ENCODE measurements at places on chromosomes 5 and 9.

GRCh38 chr5:14873093-14873492 lies 1.5 kb upstream of the ANKH start:
- DNase-seq, result no peak

DNA sequence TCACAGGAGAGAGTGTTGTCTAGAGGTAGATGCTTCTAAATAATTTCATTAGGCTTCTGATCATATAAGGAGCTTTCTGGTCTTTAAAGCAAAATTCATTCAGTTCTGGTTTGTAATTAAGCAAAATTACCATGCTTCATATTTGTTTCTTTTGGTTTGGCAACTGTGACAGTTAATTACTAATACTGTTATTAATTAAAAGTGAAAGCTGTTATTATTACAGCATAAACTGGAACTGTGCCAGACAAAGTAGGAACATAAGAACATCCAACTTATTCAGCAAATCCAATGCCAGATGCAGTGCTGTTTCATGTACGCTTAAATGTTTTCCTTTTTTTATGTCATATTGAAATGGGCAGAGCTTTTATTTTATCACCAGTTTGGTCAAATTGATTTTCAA lies 70.4 kb upstream of the DAB2 start:
- no peak for DNase-seq

DNA sequence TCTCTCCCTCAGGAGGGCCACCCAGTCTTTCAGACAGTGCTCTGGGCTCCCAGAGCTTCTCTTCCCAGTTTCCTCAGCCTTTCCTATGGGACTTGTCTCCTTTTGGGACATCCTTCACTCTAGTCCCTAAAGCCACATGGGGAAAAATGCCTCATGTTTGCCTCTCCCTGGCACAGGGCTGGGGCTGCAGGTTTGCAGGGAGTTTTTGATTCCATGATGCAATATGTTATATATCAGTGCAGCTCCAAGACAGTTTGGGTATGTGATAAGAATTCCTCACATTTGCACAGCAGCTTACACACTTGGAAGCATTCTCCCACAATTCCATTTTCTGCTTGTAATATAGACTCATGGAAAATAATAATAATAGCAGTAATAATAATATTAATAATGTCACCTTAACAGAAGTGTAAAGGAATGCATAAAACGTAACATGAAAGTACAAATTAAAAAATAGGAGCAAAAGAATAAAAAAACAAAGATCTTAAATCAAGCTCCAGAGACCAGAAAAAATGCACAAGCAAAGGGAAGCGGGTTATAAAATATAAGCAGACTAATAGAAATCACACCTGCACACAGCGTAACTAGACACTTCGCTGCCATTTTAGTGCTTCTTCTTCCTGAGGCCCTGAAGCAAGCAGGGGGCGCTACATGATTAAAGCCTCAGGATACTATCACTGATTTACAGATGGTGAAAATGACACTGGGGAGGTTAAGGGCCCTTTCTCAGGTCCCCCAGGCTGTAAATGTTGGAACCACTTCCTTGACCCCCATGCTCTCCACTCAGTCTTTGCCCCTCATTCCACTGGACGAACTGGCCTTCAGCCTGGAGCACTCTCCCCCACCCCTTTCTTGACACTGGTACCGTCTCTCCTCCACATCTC lies 70.0 kb upstream of the IL17B start:
- DNase-seq, result no peak

GRCh38 chr5:151897896-151898295 lies 26.8 kb downstream of the GLRA1 start:
- DNase-seq, result no peak

DNA sequence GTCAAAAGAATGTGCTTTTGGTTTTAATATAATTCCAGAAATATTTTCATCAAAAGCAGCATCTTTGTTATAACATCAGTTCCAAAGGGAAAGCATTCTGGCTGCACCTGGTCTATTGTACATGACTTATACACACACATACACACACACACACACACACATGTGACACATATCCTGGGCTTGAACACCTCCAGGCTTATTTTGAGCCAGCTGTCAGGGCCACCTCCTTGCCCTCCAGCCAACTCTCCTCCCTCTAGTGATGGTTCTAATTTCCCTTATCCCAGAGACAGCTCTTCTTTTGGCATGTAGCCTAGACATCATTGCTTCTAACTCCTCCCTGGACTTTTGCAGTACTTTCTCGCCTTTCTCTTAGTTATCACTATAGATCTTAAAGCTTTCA lies 115.0 kb downstream of the PIK3R1 start:
- DNase-seq, result no peak
